ENCODE measurements at places on chromosomes 4 and X.

DNA sequence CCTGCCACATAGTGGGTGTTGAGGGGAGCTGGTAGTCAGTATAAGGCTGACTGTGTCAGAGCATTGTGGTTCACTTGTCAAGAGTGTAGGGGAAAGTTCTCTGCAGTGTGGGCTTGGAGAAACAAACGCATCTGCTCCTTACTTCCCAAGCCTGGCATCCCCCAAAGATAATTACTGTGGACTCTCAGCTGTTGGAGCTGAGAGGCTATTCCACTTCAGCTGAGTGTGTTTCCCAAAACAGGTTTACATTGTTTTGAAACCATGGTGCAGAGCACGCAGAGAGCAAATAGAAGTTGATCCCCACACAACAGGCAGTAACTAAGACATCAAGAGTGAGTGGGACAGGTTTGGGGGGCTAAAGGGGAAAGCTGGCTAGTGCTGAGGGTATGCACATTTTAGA is 181.0 kb upstream of the EOLA2 start:
- no peak for DNase-seq

- DNase-seq = peak; percentile 27
These were observed 8.5 kb downstream of the NAT8L start for GRCh38 chr4:2067446-2068197.

DNA sequence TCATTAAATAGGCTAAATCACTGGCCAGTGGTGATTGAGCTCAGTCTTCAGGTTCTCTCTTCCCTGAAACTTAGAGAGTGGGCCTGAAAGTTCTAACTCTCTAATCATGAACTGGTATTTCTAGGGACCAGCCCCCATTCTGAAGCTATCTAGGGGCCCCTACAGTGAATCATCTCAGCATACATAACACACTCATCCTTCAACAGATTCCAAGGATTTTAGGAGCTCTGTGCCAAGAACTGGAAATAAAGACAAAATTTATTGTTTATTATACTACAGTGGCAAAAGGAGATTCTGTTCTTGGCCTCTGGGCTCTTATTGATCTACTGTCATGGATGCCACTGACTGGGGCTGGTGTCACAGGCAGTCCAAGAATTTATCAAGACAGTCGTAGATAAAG is 263.8 kb upstream of the IGFBP7 start:
- DNase-seq = no peak

GRCh38 chrX:154012336-154012991 is 7.2 kb downstream of the IRAK1 start:
- DNase-seq = no peak

- no peak for DNase-seq
These were observed 112.0 kb downstream of the HHIP start for GRCh38 chr4:144757969-144758368.

DNA sequence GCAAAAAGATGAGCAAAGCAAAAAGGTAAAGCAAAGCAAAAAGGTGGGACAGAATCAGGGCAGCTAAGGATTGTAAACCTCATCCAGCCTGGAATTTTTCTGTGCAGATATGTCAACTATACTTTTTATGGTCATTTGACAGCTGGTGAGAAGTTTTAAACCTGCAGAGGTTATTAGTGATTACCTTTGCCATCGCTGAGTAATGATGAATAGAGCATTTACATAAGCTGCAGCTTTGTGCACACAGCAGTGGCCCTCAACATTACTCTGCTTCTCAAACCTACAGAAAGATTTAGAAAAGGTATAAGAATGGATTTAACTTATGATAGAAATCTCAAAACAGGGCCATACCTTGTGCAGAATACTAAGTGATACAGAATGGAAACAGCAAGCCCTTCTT is 54.5 kb upstream of the C4orf54 start:
- DNase-seq = no peak

GRCh38 chr4:123870216-123870876 is 473.8 kb downstream of the SPRY1 start:
- peak; percentile 63 for DNase-seq

DNA sequence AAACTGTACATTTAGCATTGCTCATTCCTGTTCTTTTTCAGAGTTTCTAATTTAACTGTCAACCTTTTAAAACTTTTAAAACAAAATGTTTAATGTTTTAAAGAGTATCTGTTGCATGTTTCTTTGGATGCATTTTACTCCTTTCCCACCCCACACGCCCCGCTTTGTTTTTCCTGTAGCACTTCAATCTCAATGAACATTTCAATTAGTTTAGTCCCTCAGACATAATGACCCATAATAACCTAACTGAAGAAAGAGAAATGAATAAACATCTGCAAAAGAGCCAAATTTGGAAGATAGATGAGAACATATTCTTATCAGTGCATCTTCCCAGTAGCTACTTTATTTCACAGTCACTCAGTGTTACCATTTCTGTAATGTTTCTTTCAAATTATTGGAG is 7.5 kb downstream of the PCDH10 start:
- no peak for DNase-seq

DNA sequence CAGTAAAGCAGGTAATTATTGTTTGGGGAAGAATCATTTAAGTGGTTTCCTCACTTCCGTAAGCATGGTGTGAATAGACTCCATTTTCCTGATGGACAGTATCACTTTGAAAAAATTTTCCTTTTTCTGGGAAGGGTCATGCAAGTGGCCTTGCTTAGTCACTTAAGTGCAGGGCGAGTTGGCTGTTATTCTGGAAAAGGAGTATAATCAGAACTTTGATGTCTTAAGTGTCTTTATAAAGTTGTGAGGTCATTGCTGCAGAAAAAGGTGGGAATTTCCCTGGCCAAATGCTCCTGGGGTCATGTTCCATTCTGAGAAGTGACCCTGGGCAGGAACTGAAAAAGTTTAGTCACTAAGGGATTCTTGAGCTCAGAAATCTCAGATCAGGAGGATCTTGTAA is 146.1 kb upstream of the OTUD4 start:
- DNase-seq = no peak

- DNase-seq = no peak
These were observed 3.6 kb upstream of the GPR173 start for GRCh38 chrX:53044995-53045394.

DNA sequence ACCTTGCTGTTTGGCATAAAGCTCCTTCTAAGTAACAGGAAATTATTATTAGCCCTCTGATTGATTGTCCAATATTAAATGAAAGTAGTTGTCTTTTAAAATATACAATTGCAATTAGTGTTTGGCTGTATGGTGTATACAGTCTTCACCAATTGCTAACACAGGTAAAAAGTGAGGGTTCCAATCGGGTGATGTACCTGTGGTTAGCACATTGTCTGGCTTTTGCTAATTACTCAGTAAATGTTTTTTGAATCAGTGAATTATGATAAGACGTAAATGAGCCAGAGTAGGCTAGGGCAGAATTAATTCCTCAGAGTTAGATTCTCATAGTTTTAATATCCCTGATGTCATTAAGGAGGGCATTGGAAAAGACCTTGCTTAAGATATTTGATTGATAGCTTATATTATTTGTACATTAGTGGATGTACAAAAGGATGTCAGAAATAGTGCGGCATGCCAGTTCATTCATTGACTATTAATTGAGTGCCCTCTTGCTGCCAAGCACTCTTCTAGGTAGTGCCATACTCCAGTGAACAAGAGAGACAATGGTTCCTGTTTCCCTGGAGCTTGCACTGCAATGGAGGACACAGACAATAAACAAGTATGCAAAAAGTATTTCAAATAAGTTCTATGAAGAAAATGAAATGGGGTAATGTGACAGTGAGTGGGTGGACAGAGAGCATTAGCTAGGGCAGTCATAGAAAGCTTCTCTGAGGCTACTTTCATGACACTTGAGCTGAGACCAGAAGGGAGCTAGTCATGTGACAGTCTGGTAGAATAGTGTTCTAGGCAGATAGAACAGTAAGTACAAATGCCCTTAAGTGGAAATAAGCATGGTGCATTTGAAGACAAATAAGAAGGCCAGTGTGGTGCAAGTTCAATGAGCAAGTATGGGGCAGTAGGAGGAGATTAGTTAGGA is 205.9 kb upstream of the CASK start:
- no peak for DNase-seq

GRCh38 chrX:129743821-129744220 is 5.0 kb downstream of the XPNPEP2 start:
- no peak for DNase-seq

DNA sequence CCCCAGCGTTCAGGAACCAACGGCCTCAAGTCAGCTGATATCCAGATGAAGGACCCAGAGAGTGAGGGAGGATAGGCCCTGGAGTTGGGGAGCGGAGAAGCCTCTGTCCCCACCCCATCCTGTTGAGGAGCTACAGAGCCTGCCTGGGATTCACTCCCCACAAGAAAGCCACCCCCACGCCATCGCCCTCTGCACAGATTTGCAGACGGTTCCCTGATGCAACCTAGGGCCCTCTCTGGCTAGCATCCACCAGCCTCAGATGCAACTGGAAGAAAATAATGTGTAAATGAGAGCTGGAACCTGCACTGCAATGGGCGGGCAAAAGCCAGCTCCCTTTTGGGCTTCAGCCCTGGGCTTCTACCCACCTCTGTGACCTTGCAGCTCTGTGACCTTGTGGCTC is 185.6 kb downstream of the BCOR start:
- no peak for DNase-seq

DNA sequence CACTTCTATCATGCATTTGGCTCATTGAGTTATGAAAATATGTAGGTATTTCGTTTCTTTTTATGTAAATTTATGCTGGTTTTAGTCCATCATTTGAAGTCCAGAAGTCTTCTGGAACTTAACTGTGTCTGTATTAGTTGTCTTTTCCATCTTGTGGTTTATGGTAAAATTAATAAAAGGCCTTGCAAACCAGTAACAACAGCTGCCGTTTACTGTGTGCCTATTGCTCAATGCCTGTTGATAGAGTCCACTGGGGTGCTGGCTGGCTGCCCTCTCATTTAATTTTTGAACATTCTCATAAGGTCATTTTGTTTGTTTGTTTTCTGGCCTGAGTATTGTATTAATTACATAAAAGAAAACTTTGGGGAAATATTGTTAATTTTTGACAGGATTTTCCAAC is 98.0 kb downstream of the NAA11 start:
- DNase-seq = no peak

DNA sequence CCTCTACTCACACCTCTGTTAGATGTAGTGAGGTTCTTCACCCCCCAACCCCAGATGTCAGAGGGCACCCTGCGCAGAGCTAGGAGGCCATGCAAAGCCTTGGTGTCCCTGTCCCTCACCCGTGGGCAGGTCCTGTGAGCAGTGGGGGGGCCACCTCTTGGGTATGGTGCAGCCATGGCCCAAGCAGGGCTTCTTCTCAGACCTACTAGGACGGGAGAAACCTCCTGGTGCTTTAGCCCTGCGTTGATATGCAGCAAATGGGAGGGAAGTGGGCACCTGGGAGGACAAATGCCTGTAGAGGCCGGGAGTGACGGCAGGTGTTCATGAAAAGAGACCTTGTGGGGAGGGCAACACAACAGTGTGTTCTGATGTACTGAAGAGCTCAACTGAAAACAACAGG is 38.5 kb upstream of the MSANTD1 start:
- peak; percentile 60 for DNase-seq

GRCh38 chr4:37980246-37980645 is 20.0 kb downstream of the PTTG2 start:
- DNase-seq = no peak

- DNase-seq = no peak
These were observed 124.4 kb downstream of the VEGFC start for GRCh38 chr4:176668324-176668723.

- no peak for DNase-seq
These were observed 184.0 kb downstream of the PCDH7 start for GRCh38 chr4:30904215-30904555.

DNA sequence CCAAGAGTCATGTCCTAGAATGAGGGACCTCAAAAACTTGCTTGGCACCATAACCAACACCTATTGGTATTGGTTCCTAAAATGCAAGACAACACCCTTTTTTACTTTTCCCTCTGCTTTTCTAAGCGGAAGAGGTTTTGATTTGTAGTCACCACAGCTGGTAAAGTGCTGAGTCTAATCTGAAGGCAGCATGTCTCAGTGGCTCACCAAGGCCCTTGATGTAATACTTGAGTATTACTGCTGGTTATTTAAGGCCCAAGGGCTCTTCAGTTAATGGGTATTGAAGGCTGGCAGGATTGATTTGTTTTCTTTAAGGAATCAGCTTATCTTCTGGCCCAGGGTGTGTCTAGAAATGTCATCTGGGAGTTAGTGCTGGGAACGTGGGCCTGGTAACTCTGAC is 735.1 kb downstream of the GLUD2 start:
- DNase-seq = no peak

DNA sequence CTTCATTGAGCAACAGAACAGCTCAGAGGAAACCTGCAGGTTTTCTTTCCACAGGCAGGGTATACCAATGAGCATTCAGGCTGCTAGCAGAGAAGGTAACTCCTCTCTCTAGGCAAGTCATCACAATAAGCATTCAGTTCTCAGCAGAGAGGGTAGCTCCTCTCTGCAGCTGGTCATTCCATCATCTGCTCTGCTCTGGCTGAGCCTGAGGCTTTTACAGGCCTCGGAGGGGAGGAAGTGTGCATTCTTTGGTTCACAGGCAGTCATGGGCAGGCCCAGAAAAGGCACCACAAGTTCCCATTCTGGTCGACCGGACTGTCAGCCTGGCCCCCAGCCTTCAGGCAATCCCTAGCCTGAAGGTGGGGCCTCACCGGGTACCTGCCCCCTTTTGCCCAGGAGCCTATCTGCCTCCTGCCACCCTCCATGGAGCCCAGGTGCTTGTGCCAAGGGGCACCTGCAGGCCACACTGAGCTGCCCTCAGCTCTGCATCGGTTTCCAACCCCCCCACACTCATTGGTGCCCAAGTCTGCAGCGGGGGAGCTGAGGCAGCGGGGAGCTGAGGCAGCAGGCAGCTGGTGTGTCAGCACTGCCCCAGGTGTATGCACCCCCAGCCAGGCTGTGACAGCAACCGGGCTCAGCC is 83.1 kb downstream of the PRDM5 start:
- no peak for DNase-seq

DNA sequence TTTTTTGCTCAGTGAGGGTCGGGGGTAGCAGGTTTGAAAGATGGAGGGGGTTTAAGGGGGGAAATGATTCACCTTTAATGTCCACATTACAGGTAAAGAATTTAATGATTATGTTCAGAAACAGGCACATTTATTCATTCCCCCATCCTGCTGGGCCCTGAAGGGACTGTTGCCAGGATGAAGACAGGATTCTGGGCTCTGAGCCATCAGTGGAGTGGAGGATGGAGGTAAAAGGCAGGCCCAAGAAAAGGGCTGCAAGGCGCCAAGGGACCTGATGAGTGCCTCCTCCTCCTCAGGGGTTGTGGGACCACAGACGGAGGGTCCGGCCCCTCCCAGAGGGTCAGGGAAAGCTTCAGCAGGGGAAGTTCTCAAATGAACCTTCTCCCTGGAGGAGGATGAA is 40.4 kb upstream of the PROM1 start:
- DNase-seq = no peak

GRCh38 chr4:13829457-13829856 is 201.9 kb upstream of the BOD1L1 start:
- DNase-seq = no peak

DNA sequence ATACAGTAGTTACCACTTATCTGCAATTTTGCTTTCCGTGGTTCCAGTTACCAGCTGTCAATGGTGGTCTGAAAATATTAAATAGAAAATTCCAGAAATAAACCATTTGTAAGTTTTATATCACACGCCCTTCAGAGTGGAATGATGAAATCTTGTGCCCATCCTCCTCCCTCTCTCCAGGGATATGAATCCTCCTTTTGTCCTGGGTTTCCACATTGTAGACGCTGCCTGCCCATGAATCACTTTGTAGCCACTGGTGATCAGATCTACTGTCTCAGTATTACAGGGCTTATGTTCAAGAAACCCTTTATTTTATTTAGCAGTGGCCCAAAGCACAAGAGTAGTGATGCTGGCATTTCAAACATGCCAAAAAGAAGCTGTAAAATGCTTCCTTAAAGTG is 198.6 kb downstream of the KCNIP4 start:
- no peak for DNase-seq

Data from cardiac septum (tissue), 1 donor.